ENCODE measurements at places on chromosomes 1 and 21. TPM values are rescaled to one million over a fixed set of nuclear protein-coding genes. Genes with fewer than 3 reads are reported as not detected.

Gene ADCY10
- total RNA-seq, result not detected

Gene CCDC27
- total RNA-seq, result not detected

Gene TMEM54
- 175 TPM for total RNA-seq

Gene TMIGD3
- not detected for total RNA-seq

Gene FAM110D
- total RNA-seq, result not detected

Gene AMY2A
- total RNA-seq, result not detected

Gene FAM163A
- not detected for total RNA-seq

Gene FAM151A
- not detected for total RNA-seq

Gene TCEA3
- total RNA-seq, result 23.6 TPM

Gene RAB3B
- 4.5 TPM for total RNA-seq

Gene CHAF1B
- total RNA-seq, result 19.0 TPM

- DNase-seq, result no peak
These were observed 94.3 kb upstream of the GALNT2 start for GRCh38 chr1:229972600-229973296.

GRCh38 chr21:43877936-43878575 lies 13.0 kb downstream of the AGPAT3 start:
- DNase-seq, result no peak

DNA sequence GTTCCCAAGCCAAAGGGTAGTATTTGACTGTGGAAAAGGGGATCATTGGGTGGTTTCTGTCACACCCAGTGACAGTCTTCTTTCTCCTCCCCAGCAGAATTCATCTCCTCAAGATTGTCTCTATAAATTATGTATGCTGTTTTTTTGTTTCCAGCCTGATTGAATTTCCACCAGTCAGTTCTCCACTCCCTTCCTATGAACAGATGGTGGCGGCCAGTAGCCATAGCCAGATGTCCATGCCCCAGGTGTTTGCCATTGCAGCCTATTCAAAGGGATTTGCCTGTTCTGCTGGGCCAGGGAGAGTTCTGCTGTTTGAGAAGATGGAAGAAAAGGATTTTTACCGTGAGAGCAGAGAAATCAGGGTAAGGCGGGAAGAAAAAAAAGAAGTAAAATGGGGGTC lies 12.9 kb downstream of the CFAP57 start:
- DNase-seq, result no peak

GRCh38 chr1:193358419-193358818 lies 172.0 kb upstream of the B3GALT2 start:
- no peak for DNase-seq

DNA sequence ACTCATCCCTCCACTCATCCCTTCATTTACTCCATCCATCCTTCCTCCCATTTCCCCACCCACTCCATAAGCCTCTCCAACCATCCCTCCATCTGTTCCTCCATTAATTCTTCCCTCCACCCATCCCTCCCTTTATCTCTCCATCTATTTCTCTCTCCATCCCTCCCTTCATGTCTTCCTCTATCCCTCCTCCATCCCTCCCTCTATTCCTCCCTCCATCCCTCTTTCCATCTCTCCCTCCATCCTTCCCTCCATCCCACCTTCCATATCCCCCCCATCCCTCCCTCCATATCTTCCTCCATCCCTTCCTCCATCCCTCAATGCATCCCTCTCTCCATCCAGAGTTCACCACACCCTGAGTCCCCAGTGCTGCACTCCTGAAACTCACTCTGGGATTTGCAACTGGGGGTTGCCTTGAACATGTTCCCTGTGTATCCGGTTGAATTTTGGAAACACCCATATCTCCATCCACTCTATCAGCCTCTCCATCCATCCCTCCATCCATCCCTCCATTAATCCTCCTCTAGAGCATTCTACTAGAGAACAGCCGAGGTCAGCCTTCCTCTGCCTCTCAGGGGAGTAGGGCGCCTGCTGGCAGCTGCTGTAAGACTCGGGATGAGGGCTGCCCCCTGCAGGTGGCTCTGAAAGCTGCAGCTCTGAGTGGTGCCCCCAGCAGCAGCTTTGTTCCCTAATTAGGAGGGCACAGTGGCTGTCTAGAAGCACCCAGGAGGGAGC lies 39.4 kb downstream of the ABCG1 start:
- DNase-seq, result peak; percentile 60

GRCh38 chr1:204878621-204879234 lies 8.1 kb downstream of the NFASC start:
- no peak for DNase-seq

DNA sequence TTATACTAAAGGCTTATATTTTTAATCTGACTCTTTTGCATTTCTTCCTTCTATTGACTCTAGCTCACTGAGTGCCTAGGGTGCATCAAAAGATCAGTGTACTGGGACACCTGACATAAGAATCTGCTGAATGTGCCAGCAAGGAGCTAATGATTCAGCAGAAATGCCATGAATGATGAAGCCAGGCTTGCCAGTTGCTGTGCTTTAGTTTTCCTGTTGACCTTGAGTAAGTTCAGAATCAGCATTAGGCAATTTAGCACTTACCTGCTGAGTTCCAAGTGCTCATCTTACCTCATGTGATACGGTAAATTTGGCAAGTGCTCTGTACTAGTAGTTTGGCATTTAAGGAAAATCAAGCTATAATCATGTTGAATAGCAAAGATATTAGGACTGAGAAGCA lies 523.2 kb upstream of the B3GALT2 start:
- DNase-seq, result no peak

GRCh38 chr1:198155253-198155652 lies 1.5 kb upstream of the NEK7 start:
- peak; percentile 84 for DNase-seq

GRCh38 chr1:114341856-114342255 lies 169.1 kb downstream of the TRIM33 start:
- no peak for DNase-seq

DNA sequence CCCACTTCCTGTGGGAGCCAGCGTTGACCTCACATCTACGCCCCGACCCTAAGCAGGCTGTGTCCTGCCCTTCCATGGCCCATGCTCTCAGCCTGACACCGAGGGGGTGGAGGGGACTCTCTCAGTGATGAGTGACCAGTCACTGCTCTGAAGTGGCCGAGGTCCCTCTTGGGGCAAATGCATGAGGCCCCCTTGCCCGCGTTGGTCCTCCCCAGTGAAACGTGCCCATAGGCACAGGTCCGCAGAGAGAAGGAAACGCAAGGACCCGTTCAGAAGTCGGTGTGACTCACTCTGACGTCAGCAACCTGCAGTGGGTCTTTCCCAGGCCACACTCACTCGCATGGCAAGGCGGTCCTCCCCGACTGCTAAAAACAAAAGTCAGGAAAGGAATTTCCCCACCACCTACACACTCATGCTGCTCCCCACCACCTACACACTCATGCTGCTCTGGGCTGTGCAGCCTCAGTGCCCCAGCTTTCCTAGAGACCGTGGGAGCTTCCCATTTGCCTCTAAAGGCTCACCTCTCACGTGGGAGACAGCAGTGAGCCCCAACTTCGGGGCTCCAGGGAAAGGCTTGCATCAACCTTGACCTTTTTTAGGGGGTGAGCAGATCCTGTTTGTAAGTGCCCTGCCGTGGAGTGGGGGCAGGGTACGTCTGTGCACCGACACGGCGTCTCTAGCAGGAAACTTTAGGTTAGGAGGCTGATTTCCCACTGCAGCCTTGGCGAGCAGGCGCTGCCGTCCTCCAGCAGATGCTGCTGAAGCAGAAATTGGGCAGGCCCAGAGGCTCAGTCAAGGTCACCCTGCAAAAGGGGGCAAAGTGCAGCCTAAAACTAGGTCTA lies 11.4 kb downstream of the UBASH3A start:
- DNase-seq, result peak; percentile 82

GRCh38 chr21:38840456-38841300 lies 34.9 kb downstream of the ETS2 start:
- no peak for DNase-seq

GRCh38 chr1:221719278-221719597 lies 22.7 kb downstream of the DUSP10 start:
- no peak for DNase-seq

DNA sequence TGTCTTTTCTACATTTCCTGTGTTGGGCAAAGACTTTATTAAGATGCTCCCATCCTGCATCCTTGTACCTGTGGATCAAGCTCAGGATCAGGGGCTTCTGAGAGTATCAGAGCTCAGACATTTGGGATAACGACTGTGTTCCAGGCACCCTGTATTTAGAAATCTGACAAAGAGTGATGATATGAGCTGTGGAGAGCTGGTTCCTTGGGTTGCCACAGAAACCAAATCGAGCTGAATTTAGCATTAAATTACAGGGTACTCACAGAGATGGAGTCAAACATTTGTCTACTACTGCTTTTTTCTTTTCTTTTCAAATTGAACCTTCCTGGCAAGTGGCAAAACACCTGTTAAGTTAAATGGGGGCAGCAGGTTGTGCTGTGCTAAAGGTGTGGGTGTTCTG lies 110.6 kb downstream of the XCL2 start:
- no peak for DNase-seq

- no peak for DNase-seq
These were observed 31.9 kb upstream of the LRRC3 start for GRCh38 chr21:44423312-44423821.

GRCh38 chr1:193614817-193615216 lies 428.4 kb upstream of the B3GALT2 start:
- DNase-seq, result peak; percentile 46

- DNase-seq, result no peak
These were observed 829 bp downstream of the SPEN start for GRCh38 chr1:15848143-15848928.

- DNase-seq, result peak; percentile 27
These were observed 24.2 kb downstream of the HSPA13 start for GRCh38 chr21:14358775-14359174.

- DNase-seq, result no peak
These were observed 70.0 kb upstream of the BCAR3 start for GRCh38 chr1:93751377-93752250.

DNA sequence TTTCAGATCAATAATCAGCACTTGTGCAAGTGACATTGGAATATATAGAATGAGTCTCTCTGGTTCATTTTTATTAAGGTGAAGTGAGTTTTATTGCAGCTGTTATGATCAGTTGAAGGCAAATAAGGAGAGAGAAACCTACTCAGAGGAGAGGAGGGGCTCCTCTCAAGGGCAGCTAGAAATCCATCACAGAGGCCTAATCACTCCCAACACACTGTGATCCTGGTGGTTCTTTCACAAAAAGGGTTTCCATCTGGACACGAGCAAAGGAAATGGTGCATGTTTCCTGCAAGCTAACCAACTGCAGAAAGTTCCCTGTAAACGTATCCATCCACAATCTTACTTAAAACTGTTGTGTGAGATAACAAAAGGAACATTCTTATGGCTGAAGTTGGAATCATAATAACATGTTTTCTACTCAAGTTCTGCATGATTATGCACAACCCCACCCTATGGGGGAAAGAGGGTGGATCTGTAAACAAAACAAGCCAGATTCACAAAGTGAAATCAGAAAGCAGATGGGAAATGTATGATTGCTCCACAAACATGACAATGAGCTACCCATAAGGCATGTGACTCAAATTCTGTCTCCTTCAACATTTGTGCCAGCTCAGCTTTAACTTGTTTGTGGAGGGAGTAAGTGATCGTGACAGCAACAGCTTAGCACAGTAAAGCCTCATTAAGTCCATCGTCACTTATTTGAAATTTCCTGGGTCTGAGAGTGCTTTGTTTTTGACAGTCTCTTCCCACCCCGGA lies 141.2 kb upstream of the ST6GALNAC5 start:
- DNase-seq, result no peak

- DNase-seq, result no peak
These were observed 70.8 kb downstream of the TMEM200B start for GRCh38 chr1:29052941-29053340.

GRCh38 chr1:201229771-201230635 lies 39.4 kb downstream of the IGFN1 start:
- peak; percentile 99 for DNase-seq

DNA sequence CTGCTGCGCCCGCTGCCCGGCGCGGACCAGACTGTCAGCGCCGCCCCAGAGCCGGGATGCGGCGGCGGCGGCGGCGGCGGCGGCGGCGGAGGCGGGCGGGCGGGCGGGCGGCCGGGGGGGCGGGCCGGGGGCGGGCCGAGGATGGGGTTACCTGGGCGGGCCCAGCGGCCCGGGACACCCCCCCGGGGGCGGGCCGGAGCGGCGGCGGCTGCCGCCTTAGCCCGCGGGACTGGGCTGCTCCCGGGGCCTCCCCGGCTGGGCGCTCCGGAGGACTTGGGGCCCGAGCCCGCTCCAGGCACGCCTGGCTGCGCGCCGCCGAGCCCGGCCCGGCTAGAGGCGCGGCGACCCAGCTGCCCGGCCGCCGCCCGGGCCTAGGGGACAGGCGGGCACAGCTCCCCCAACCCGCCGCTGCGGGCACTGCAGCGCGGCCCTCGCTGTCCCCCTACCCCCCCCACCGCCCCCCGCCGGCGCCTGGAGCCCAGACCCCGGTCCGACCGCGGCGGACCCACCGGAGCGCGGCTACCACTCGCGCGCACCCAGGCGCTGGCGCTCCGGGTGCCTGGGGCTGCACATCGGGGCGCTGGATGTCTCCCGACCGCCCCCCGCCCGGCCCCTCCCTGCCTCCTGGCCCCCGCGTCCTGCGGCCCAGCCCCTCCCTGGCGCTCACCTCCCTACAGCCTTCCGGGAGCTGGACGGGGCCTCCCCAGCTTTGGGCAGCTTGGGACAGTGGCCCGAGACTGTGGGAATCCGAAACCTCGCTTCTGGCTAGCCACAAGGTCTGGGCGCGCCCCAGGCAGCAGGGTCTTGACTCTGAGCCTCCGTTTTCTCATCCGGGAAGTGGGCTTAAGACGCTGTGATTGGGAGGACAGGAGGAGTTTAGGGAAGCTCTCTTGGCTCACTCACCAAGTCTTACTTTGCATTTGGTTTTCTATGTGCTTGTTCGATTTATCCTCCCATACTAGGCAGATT lies at the start of gene WNT4:
Gene WNT4, minus strand, starts transcription at position 33 of the 969 bp plus-strand sequence. CDS start 175 bp downstream, outside the sequence.
- peak; percentile 42 for DNase-seq

GRCh38 chr1:199269241-199269640 lies 630.4 kb downstream of the PTPRC start:
- DNase-seq, result no peak

GRCh38 chr21:34022627-34023335 lies 50.6 kb upstream of the MRPS6 start:
- DNase-seq, result peak; percentile 25

DNA sequence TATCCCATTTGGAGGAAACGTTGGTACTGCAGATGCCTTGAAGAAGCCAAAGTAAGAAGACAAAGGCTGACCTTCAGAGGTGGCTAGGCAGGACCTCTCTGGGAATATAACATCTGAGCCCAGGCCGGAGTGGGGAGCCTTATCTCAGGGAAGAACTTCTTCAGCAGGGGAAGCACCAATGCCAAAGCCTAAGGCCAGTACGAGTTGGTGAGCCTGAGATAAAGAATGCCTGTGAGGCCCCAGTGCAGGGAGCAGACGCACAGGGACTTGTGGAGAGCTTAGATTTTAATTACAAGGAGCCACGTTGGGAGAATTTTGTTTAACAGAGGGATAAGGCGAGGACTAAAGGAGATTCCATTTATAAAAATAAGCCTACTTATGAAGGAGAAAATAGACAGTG lies 468.8 kb upstream of the RUNX1 start:
- no peak for DNase-seq

All from PC-3 (cell line).